Stimulated activated CD4-positive, alpha-beta T cell treated with anti-CD3 and anti-CD28 coated beads, Interleukin-15, amount 100 ng/mL, for 48 hours (primary cell): ENCODE measurements at places on chromosomes 11 and 22.

GRCh38 chr11:15901790-15902189 is 454.6 kb downstream of the SOX6 start:
- no peak for DNase-seq

DNA sequence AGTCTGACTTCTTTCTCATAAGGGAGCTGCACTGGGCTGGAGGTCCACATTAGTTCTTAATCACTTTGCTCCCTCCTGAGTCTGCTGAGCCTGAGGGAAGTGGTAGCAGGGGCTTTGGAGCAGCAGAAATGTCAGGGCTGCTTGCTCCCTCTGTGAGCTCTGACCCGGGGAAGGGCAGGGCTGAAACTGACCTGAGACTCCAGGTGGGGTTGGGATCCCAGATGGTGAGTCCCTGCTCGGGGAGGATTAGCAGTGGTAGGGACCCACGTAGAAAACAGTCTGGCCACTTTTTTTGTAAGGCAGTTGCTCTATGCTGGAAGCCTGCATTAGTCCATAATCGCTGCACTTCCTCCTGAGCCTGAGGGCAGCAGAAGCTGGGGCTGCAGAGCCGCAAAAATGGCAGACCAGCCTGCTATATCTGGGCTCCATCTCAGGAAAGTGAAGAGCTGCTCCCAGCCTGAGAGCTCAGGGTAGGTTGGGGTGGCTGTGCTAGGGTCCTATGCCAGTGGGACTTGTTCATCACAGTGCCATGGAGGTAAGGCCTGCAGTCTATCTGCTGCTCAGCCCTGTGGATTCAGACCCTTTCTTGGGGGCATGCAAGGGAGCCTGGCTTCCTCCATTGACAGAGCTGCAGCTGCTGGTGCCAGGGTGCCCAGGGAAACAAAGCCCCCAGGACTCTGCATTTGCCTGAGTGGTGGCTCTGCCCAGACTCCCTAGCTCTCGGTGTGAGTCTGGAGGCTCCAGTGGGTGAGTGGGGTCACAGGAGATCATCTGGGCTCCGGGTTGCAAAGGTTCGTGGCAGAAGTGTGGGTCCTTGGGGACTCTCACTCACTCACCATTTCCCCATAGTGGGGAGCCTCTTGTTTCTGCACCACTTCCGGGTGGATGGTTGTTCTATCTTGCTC is 854.3 kb downstream of the LUZP2 start:
- DNase-seq = no peak

DNA sequence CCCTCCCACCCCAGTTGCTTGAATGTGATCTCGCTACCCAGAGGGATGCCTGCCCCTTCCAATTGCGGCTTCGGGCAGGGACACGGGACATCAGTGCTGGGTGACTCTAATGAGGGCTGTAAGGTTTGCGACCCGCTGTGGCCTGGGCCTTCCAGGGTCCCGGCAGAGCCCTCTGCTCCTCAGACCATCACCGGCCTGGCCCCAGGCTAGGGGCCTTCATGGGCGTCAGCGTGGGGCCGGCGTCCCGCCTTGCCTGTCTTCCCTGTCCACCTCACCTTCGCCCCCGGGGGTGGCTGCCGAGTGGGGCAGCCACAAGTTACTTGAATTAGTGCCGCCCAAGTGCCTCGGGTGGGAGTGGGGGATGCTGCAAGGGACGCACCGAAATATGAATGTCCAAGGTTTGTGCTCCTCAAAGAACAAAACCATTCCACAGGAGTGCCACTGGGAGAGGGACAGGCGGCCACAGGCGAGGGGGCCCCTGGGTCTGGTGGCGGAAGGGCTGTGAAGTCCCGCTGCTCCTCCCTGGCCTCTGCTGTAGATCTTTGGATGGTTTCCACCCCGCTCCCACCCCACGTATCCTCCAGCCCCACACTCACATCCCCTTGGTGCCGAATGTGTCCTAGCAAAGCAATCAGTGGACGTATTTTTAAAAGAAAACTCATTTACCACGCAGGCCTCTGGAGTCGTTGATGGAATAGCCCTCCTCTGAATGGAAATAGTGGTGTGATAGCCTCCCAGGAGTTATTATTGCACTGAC is 317.1 kb downstream of the NTM start:
- DNase-seq = no peak

- no peak for DNase-seq
Observed at GRCh38 chr22:41030891-41031290, 61.5 kb upstream of the EP300 start.

GRCh38 chr22:23305321-23305910 is 125.1 kb downstream of the BCR start:
- DNase-seq = no peak

- no peak for DNase-seq
Observed at GRCh38 chr11:11816511-11817314, 25.1 kb upstream of the USP47 start.

DNA sequence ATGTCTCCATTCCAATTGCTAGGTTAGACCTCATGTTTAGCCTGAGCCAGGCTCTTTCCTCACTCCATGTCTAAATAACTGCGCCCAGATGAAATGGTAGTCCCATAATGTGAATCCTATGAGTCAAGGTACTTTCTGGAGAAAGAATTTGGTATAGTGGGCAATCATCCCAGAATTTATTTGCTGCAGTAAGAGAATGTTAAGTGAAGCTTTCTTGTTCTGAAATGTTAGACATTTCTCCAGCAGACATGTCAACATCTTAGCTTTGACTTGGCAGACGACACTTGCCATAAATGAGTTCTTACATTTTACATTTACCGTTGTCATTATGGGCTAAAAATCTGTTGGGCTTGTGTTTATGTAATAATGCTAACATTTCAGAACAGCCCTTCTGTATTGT is 165.2 kb downstream of the PGR start:
- no peak for DNase-seq

GRCh38 chr11:61007956-61008896 is 36.7 kb downstream of the CD6 start:
- no peak for DNase-seq

- no peak for DNase-seq
Observed at GRCh38 chr11:1054143-1055108, 17.9 kb upstream of the MUC6 start.

DNA sequence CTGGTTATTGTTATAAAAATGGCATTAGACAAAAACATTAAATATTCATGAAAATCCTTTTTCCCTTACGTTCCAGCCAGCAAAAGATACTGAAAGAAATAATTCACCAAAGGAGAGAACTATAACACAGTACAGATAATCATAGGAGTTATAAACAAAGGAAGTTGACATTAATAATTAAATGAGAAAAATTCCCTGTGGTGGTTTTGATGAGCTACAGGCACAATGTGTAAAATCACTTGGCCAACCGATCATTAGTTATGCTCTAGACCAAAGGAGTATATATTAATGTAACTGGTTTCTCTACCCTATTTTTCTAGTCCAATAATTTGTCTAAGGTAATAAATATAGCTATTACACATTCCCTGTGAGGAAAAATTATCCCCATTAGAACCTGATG is 534.7 kb downstream of the CNTN5 start:
- no peak for DNase-seq

DNA sequence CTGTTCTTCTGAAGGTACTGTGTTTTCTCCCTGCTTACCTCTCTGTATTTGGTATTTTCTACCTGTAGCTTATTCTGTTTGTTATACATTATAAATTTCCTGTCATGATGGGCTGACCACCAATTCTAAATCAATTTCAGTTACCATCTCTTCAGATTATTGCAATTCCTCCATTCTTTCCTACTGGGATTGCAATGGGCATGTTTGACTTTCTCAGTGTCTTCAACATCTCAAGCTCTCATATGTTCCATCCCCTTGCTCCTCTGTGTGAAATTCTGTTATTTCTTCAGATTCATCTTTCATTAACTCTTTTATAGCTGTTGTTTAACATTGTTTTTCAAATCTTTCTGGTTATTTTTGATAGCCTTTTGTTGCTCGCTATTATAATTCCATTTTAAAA is 15.5 kb upstream of the C22orf39 start:
- no peak for DNase-seq

DNA sequence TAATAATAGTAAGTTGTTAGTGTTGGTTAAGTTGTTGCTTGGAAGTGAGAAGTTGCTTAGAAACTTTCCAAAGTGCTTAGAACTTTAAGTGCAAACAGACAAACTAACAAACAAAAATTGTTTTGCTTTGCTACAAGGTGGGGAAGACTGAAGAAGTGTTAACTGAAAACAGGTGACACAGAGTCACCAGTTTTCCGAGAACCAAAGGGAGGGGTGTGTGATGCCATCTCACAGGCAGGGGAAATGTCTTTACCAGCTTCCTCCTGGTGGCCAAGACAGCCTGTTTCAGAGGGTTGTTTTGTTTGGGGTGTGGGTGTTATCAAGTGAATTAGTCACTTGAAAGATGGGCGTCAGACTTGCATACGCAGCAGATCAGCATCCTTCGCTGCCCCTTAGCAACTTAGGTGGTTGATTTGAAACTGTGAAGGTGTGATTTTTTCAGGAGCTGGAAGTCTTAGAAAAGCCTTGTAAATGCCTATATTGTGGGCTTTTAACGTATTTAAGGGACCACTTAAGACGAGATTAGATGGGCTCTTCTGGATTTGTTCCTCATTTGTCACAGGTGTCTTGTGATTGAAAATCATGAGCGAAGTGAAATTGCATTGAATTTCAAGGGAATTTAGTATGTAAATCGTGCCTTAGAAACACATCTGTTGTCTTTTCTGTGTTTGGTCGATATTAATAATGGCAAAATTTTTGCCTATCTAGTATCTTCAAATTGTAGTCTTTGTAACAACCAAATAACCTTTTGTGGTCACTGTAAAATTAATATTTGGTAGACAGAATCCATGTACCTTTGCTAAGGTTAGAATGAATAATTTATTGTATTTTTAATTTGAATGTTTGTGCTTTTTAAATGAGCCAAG is 2.7 kb downstream of the NEAT1 start:
- DNase-seq = peak; percentile 74

- DNase-seq = no peak
Observed at GRCh38 chr11:100923555-100923954, 206.1 kb downstream of the PGR start.
